Stimulated activated CD4-positive, alpha-beta T cell treated with anti-CD3 and anti-CD28 coated beads, Interleukin-4, amount 100 ng/mL, for 4 hours (primary cell): ENCODE measurements at places on chromosomes 16 and 17.

DNA sequence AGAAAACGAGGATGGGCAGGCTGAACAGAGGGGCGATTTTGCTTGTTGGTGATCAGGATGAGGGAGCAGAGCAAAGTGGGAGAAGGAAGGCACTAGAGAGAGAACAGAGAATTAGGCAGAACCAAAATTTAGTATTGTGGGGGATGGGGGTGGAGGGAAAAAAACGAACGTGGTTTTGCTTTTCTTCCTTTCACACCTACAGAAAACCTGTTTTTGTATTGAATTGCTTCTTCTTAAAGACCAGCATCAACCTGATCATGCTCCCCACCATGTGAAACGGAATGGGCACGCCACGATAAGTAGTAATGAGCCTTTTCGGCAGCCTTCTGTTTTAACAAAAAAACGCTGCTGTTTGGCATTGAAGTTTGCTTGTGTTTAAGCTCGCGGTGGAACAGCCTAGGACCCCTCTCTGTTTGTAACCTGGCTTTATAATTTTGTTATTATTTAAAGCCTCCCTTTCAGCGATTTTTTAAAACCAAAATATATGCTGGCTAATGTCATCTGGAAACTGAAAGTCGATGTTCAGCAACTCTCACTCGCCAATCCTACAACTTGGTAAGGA, 36.8 kb downstream of the ERCC4 start:
- no peak for DNase-seq

DNA sequence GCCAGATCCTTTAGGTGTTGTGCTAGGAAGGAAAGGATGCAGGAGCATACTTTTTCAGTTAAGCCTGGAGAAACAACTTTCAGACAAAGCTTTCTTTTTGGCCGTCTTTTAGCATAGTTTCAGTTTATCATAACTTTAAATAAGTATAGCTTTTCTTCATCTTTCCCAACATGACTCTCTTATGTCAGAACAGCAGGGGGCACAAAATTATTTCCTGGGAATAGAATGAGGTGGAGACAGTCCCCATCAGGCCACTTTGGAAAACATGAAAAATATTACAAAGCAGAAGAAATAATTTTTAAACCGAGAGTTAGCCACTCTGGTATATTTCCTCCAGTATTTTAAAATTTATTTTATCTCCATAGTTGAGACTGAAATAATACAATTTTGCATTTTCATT, 387.6 kb downstream of the HAPSTR1 start:
- no peak for DNase-seq

GRCh38 chr16:87297918-87298631, 19.1 kb downstream of the C16orf95 start:
- DNase-seq: peak; percentile 22

DNA sequence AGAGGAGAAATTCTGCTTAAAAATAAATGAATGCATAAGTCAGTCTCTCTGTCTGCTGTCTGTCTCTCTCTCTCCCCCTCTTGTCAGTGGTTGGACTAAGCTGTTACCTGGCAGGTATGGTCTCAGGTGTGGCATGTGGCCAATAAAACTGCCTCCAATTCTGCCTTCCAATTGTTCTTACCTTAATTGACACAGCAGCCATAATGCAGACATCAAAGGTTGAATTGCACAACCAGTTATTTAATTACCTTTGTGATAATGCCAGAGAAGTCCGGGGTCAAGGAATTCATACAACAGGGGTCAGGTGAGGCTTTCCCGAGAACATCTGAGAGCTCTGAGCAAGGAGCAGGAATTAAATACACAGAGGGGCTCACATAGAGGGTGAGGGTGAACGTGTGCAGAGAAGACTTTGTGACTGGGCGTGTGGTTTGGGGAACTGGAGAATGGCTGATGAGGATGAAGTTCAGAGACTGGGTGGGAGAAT, 78.8 kb upstream of the CDYL2 start:
- no peak for DNase-seq

- DNase-seq: no peak
Observed at GRCh38 chr17:77749321-77749751, 209.2 kb upstream of the TNRC6C start.

GRCh38 chr16:9593440-9593839, 502.0 kb downstream of the HAPSTR1 start:
- no peak for DNase-seq

GRCh38 chr16:25064937-25065336, 46.6 kb upstream of the LCMT1 start:
- DNase-seq: no peak

- DNase-seq: no peak
Observed at GRCh38 chr16:67383284-67383683, 10.0 kb downstream of the TPPP3 start.

DNA sequence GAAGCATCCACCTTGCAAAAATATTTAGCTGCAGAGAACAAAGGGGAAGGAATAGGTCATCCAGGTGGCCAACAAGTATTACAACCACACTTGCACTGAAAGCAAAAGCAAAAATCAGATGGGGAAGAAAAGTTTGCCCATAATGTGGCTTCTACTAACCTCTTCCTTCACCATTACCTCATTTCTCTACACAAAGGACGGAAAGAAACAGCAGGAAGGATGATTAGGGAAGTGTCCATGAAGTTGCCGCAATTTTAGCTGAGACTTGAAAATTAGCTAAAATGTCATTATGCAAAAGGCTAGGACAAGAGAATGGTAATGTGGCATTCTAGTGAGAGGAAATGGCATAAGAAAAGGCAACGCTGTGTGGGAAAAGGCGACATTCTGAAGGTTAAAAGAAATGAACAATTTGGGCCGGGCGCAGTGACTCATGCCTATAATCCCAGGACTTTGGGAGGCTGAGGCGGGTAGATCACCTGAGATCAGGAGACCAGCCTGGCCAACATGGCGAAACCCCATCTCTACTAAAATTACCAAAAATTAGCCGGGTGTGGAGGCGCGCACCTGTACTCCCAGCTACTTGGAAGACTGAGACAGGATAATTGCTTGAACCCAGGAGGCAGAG, 13.7 kb downstream of the KANSL1 start:
- no peak for DNase-seq

DNA sequence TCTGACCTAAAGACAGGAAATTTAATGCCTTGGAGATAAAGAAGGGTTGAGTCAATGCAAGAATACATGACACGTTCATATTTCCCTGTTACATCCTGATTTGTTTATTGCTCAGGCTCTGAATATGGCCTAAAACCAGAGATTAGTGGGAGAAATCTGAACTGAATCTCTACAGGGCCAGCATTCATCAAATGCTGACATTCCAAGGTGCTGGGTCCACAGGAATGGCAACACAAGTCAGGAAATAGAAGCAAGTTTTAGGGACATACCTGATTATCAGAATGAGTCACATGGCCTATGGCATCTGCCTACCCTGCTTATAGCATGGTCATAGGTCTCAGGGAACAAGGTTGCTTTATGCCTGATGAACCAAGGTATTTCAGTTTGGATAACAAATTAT, 117.4 kb upstream of the CES5A start:
- no peak for DNase-seq

DNA sequence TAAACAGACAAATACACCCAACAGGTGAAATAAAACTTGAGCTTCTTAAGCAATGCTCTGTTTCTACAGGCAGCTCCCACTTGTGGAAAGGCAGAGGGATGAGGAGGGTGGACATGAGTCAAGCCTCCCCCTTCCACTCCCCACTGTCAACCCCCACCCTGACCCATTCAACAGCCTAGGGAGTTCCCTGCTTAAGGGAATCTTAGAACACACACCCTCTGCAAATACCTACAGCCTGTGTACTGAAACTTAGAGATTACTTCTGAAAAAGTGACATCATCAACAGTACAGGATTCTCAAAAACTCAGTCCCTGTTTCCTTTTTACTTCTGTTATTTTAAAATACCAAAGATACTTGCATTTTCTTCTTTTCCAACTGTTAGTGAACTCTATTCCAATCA, 345.4 kb downstream of the SOX9 start:
- no peak for DNase-seq

DNA sequence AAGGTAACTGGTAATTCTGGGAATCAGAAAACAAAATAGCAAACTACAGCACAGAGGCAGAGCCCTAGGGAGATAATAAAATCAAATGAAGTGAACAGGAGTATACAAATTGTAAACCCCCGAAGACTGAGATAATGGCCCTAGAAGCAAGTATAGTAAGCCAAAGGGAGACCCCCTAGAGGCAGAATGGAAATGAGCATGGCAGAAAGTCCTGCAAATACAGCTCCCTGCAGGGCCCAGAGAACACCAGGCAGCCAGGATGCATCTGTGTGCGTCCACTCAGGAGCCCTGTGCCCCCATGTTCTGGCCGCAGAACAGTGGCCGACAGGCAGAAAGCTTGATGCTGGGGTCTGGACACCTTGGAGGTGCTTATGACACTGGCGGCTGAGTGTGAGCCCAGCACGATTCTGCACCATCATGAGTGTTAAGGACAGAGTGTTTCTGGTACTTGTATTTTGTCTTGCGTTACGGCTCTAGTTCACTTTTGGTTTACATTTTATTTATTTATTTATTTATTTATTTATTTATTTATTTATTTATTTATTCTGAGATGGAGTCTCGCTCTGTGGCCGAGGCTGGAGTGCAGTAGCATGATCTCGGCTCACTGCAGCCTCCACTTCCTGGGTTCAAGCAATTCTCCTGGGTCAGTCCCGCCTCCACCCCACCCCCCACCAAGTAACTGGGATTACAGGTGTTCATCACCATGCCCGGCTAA, 48.7 kb downstream of the RGS9 start:
- no peak for DNase-seq

GRCh38 chr16:50989047-50989446, 162.0 kb downstream of the SALL1 start:
- no peak for DNase-seq

DNA sequence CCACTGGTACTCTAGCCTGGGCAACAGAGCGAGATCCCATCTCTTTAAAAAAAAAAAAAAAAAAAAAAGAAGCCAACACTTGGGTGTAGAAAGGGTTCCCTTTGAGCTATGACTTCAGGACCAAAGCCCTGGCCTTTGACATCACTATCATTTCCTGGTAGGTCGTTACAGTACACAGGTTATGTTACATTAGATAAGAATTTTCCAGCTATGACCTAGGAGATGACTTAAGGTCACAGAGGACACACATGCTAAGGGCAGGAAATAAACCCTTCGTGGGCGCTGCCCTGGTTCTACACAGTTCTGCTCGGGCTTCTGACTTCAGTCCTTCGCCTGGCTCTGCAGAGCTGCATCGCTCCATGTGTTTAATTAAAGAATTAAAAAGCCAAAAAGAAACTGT, 112.0 kb downstream of the ADCY9 start:
- DNase-seq: no peak

GRCh38 chr17:27956601-27957445, 63.7 kb upstream of the LYRM9 start:
- no peak for DNase-seq

- DNase-seq: no peak
Observed at GRCh38 chr16:2819179-2819938, 2.3 kb downstream of the PRSS21 start.

DNA sequence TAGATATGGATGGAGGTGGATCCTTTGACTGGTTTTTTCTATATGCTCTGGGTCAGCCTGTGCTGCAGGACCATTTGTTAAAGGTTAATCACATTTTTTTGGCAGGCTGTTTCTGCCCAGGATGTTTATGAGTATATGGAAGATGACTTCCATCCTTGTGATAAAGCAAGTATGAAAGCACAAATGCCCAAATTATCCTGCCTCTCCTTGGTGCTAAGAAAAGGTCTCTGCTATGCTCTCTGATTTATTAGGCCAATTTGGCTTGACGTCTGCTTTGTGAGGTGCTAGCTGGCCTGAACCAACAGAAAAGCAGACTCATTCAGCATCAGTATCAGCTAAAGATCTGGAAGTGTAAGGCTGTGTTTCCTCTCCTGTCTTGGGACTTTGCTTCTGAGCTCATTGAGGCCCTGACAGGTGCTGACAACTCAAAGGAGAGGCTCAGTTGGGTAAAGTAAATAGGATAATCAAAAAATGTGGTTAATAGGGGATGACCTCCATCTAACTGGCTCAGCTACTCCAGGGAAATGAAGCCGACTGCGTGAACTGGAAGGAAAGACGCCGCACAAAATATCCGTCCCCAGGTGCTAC, 15.2 kb downstream of the ANKRD40 start:
- DNase-seq: no peak

GRCh38 chr16:74942977-74943918, 41.7 kb downstream of the WDR59 start:
- DNase-seq: no peak

- no peak for DNase-seq
Observed at GRCh38 chr16:87960852-87961251, 9.6 kb downstream of the BANP start.

GRCh38 chr16:445566-445965, 20.1 kb downstream of the RAB11FIP3 start:
- no peak for DNase-seq

- no peak for DNase-seq
Observed at GRCh38 chr16:20612551-20613480, 36.6 kb upstream of the ACSM2B start.

DNA sequence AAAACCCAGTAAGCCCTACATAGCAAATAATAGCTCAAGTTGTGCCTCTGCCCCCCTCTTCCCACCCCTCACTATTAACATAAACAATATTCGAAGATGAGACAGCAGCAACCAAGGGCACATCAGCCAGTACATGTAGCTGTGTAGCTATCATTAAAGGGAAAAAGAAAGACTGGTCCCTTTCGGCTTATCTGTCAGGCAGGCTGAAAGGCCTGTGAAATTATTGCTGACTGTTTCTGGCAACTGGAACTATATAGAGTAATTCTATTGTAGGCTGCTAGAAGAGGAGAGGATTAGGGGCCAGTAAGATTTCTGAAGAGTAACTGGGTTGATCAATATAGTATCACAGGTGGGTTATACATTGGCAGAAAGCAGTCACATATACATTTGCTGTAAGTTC, 36.5 kb upstream of the RASL10B start:
- no peak for DNase-seq
